ENCODE measurements at places on chromosomes 2 and 18.

- peak overlapping the region; percentile 46 for H3K27ac ChIP-seq
- peaks cover 14% of the 10 kb centered on the region for H3K27me3 ChIP-seq
- peaks cover 16% of the 10 kb centered on the region for H3K4me1 ChIP-seq
- peak overlapping the region; percentile 11 for H3K4me3 ChIP-seq
Measured at GRCh38 chr18:9849407-9850283, 36.1 kb upstream of the TXNDC2 start.

GRCh38 chr2:45905632-45905958 lies 254.1 kb downstream of the PRKCE start:
- H3K27ac ChIP-seq, result no peak overlapping the region
- H3K4me3 ChIP-seq, result no peak overlapping the region
- no peaks in the 10 kb centered on the region for H3K36me3 ChIP-seq
- DNase-seq, result no peak

- H3K27ac ChIP-seq, result no peak overlapping the region
- no peaks in the 10 kb centered on the region for H3K4me1 ChIP-seq
- H3K36me3 ChIP-seq, result no peaks in the 10 kb centered on the region
- H3K4me3 ChIP-seq, result no peak overlapping the region
- H3K27me3 ChIP-seq, result peaks cover 90% of the 10 kb centered on the region
Measured at GRCh38 chr2:109402980-109403840, 210.6 kb downstream of the SEPTIN10 start.

- no peaks in the 10 kb centered on the region for H3K4me1 ChIP-seq
- no peaks in the 10 kb centered on the region for H3K27me3 ChIP-seq
- H3K4me3 ChIP-seq, result no peak overlapping the region
- H3K27ac ChIP-seq, result no peak overlapping the region
- no peak for DNase-seq
Measured at GRCh38 chr2:217249121-217250012, 389.5 kb upstream of the TNP1 start.

DNA sequence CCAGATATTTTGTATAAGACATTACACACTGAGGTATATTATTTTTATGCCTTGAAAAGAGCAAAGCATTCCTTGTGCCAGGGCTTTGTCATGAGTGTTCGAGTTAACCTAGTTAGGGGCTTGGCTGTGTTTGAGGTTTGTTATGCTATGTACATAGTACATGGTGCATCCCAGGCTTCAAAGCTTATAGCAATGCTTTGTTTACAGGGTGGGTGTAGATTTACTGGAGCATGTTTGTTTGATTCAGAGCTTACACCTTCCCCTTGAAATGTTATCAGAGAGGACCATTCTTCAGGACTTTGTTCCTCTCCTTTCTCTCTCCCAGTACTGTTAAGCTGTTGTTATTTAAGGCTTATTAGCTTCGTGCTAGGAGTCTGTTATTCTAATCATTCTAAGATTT lies 738.7 kb upstream of the LRRTM4 start:
- no peak overlapping the region for H3K4me3 ChIP-seq
- no peak for DNase-seq
- no peaks in the 10 kb centered on the region for H3K4me1 ChIP-seq
- no peaks in the 10 kb centered on the region for H3K36me3 ChIP-seq

- H3K4me3 ChIP-seq, result no peak overlapping the region
- H3K36me3 ChIP-seq, result no peaks in the 10 kb centered on the region
- peak overlapping the region; percentile 90 for H3K27ac ChIP-seq
- peaks cover 38% of the 10 kb centered on the region for H3K4me1 ChIP-seq
- no peak for DNase-seq
Measured at GRCh38 chr2:113791697-113792590, 35.5 kb upstream of the SLC35F5 start.

- peaks cover 9% of the 10 kb centered on the region for H3K4me1 ChIP-seq
- no peaks in the 10 kb centered on the region for H3K36me3 ChIP-seq
- H3K27ac ChIP-seq, result no peak overlapping the region
- H3K4me3 ChIP-seq, result no peak overlapping the region
Measured at GRCh38 chr2:3656762-3657721, 958 bp upstream of the ALLC start.

GRCh38 chr18:53984021-53984420 lies 240.4 kb downstream of the MBD2 start:
- no peak overlapping the region for H3K4me3 ChIP-seq
- DNase-seq, result no peak
- H3K36me3 ChIP-seq, result no peaks in the 10 kb centered on the region
- no peaks in the 10 kb centered on the region for H3K27me3 ChIP-seq
- H3K27ac ChIP-seq, result no peak overlapping the region

GRCh38 chr2:20612925-20613916 lies 37.7 kb downstream of the HS1BP3 start:
- no peak for DNase-seq
- no peak overlapping the region for H3K4me3 ChIP-seq
- no peaks in the 10 kb centered on the region for H3K27me3 ChIP-seq
- H3K36me3 ChIP-seq, result peaks cover 24% of the 10 kb centered on the region
- peaks cover 54% of the 10 kb centered on the region for H3K4me1 ChIP-seq

DNA sequence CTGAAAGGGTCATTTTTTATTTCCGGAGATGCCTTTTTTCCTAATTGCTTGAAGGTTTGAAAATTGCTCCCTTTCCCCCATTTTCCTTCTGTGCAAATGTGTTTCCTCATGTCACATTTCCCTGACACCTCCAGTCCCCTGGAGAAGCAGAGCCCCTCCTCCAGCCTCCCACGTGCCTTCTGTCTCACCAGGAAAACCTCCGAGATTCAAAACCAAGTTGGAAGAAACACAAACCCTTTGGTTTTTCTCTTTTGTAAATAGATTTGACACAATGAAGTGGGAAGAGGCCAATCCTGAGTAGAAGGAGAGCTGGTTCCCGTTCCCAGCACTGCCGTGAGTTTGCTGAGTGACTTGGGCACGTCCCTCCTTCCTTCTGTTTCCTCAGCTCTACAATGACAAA lies 125.4 kb upstream of the MYCN start:
- H3K27me3 ChIP-seq, result peaks cover 83% of the 10 kb centered on the region
- H3K36me3 ChIP-seq, result no peaks in the 10 kb centered on the region
- no peaks in the 10 kb centered on the region for H3K4me1 ChIP-seq
- no peak overlapping the region for H3K4me3 ChIP-seq
- no peak overlapping the region for H3K27ac ChIP-seq
- DNase-seq, result no peak

GRCh38 chr2:35852-36251 lies 10.5 kb downstream of the FAM110C start:
- peaks cover 34% of the 10 kb centered on the region for H3K36me3 ChIP-seq
- H3K27me3 ChIP-seq, result no peaks in the 10 kb centered on the region
- peaks cover 33% of the 10 kb centered on the region for H3K4me1 ChIP-seq
- H3K4me3 ChIP-seq, result no peak overlapping the region
- peak; percentile 56 for DNase-seq
- peak overlapping the region; percentile 60 for H3K27ac ChIP-seq

DNA sequence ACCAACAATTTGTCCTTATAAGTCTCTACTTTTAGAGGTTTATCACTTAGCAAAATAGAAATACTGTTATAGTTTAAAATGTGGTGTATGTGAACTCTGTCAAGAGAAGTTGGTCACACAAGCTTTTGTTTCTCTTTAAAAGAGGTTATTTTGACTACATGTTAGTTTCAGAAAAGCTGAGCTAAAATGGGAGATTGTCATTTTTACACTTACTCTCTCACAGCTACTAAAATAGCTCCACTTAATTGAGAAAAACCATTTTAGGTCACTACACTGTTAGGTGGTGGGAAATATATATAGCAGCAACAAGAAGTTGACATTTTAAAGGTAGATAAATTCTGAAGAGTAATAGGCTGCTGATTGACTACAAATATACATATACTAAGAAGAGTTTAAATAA lies 161.5 kb upstream of the KCNJ3 start:
- H3K4me3 ChIP-seq, result no peak overlapping the region
- H3K27me3 ChIP-seq, result no peaks in the 10 kb centered on the region
- H3K4me1 ChIP-seq, result no peaks in the 10 kb centered on the region
- H3K27ac ChIP-seq, result no peak overlapping the region
- H3K36me3 ChIP-seq, result no peaks in the 10 kb centered on the region

- no peaks in the 10 kb centered on the region for H3K36me3 ChIP-seq
- no peak overlapping the region for H3K4me3 ChIP-seq
- H3K27me3 ChIP-seq, result no peaks in the 10 kb centered on the region
- no peak overlapping the region for H3K27ac ChIP-seq
Measured at GRCh38 chr2:42721898-42722297, 42.0 kb downstream of the OXER1 start.

- peaks cover 5% of the 10 kb centered on the region for H3K36me3 ChIP-seq
- no peak overlapping the region for H3K27ac ChIP-seq
- DNase-seq, result no peak
- peaks cover 26% of the 10 kb centered on the region for H3K27me3 ChIP-seq
- H3K4me3 ChIP-seq, result no peak overlapping the region
- peaks cover 10% of the 10 kb centered on the region for H3K4me1 ChIP-seq
Measured at GRCh38 chr18:48963586-48964470, 13.1 kb upstream of the SMAD7 start.

DNA sequence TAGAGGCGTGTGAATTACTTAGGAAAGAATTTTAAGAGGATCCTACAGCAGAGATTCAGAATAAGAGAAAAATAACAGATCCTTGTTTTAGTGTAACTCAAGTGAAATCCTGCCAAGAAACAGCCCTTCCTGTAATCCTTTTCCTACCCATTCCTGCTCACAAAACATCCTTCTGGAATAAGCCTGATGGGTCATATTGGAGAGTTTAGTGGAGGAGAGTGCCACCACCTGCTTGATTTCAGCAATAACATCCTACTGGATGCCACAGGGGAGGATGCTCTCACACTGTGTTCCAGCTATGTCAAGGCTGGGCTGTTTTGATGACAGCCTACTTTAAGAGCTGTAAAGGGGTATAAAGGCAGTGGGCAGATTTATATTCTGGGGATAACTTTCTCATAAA lies 54.8 kb upstream of the CCDC178 start:
- no peak overlapping the region for H3K4me3 ChIP-seq
- H3K36me3 ChIP-seq, result no peaks in the 10 kb centered on the region
- no peak overlapping the region for H3K27ac ChIP-seq
- H3K4me1 ChIP-seq, result no peaks in the 10 kb centered on the region
- DNase-seq, result peak; percentile 28
- peaks cover 6% of the 10 kb centered on the region for H3K27me3 ChIP-seq

DNA sequence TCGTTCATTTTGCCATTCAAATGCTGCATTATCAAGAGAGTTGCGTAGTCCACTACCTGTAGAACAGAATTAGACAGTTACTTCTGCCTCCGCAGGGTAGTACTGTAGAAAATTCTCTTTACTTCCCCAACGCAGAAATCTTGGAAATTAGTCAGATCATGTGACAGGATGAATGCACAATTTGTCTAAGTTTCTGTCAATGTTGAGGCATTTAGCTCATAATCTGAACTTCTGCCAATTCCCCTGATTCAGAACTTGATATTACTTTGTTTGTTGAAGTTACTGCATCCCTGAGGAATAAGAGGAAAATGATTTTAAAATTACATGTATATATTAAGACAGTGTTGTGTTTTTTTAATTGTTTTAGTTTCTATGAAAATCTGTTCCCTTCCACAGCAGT lies 83.4 kb downstream of the TTC27 start:
- H3K4me1 ChIP-seq, result no peaks in the 10 kb centered on the region
- no peaks in the 10 kb centered on the region for H3K36me3 ChIP-seq
- H3K4me3 ChIP-seq, result no peak overlapping the region
- DNase-seq, result no peak
- H3K27ac ChIP-seq, result no peak overlapping the region

DNA sequence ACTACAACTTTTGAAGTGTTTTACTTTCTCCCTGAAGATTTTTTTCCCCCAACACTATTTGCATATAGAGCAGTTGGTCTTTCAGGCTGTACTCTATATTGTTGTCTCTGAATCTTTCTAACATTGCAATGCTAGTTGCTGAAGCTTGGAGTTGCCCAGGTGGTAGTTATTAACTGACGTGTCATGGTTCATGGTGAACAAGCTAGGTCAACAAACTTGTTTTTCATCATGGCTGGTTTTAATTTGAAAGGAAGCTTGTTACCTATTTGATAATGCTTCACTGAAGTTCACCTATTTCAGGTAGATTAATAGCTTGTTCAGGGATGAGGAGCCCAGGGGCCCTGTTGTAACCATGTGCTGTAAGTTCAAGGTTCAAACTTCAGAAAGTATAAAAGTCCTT lies 158.8 kb upstream of the ZEB2 start:
- DNase-seq, result no peak
- no peak overlapping the region for H3K27ac ChIP-seq
- no peaks in the 10 kb centered on the region for H3K36me3 ChIP-seq
- H3K27me3 ChIP-seq, result no peaks in the 10 kb centered on the region
- H3K4me3 ChIP-seq, result no peak overlapping the region

DNA sequence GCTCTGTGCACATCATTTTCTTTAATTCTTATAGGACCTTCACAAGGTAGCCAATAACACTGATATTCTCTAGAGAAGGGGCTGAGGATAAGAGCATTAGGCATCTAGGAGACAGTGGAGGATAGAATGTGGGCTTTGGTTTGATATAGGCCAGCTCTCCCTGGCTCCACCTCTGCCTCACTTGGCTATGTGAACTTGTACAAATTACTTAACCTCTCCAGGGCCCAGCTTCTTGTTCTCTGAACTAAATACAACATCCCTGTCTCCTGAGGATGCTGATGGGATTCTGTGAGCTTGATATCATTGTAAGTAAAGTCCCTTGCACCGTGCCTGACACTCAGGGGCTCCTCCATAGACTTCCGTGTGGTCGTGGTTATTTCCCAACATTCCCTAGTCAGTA lies 87.3 kb downstream of the ACOXL start:
- no peak overlapping the region for H3K27ac ChIP-seq
- no peaks in the 10 kb centered on the region for H3K36me3 ChIP-seq
- peaks cover 60% of the 10 kb centered on the region for H3K27me3 ChIP-seq
- DNase-seq, result no peak

DNA sequence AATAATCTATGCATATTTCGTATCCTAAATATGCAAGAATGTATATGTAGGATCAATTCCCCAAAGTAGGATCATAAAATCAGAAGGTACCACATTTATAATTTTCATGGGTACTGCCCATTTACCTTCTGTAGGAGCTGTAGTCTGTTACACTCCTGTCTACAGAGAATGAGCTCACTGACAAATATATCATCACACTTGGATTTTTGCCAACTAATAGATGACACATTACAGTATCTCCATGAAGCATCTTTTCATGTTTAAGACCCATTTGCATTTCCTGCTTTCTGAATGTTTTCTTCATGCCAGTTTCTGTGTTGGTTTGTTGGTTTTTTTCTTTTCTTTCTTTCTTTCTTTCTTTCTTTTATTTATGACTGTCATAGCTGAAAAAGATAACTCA lies 70.9 kb upstream of the EML6 start:
- no peak for DNase-seq
- H3K27ac ChIP-seq, result peak overlapping the region; percentile 65
- peaks cover 21% of the 10 kb centered on the region for H3K4me1 ChIP-seq
- no peaks in the 10 kb centered on the region for H3K27me3 ChIP-seq
- peaks cover 97% of the 10 kb centered on the region for H3K36me3 ChIP-seq
- H3K4me3 ChIP-seq, result no peak overlapping the region

- no peaks in the 10 kb centered on the region for H3K4me1 ChIP-seq
- H3K36me3 ChIP-seq, result no peaks in the 10 kb centered on the region
- no peaks in the 10 kb centered on the region for H3K27me3 ChIP-seq
- H3K4me3 ChIP-seq, result no peak overlapping the region
- DNase-seq, result no peak
Measured at GRCh38 chr2:191950132-191950874, 103.4 kb upstream of the CAVIN2 start.

GRCh38 chr2:7243276-7243675 lies 326.1 kb downstream of the RNF144A start:
- no peak overlapping the region for H3K4me3 ChIP-seq
- H3K27ac ChIP-seq, result no peak overlapping the region
- no peaks in the 10 kb centered on the region for H3K4me1 ChIP-seq

GRCh38 chr2:54520687-54521086 lies 64.6 kb downstream of the SPTBN1 start:
- no peak overlapping the region for H3K4me3 ChIP-seq
- H3K27ac ChIP-seq, result peak overlapping the region; percentile 32
- no peak for DNase-seq
- H3K27me3 ChIP-seq, result no peaks in the 10 kb centered on the region
- H3K4me1 ChIP-seq, result peaks cover 57% of the 10 kb centered on the region
- peaks cover 24% of the 10 kb centered on the region for H3K36me3 ChIP-seq
